ENCODE measurements at places on chromosomes 4 and X.

GRCh38 chrX:140766024-140766611 lies 56.6 kb downstream of the LINC00632 start:
- DNase-seq: peak; percentile 71

DNA sequence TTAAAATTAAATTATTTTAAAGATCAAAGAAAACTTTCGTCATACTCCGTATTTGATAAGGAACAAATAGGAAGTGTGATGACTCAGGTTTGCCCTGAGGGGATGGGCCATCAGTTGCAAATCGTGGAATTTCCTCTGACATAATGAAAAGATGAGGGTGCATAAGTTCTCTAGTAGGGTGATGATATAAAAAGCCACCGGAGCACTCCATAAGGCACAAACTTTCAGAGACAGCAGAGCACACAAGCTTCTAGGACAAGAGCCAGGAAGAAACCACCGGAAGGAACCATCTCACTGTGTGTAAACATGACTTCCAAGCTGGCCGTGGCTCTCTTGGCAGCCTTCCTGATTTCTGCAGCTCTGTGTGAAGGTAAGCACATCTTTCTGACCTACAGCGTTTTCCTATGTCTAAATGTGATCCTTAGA lies at the start of gene CXCL8:
Gene CXCL8, plus strand, starts transcription at position 217 of the 426 bp plus-strand sequence. Its CDS starts 90 bp downstream, at position 307.
- no peak for DNase-seq

GRCh38 chr4:39928538-39928937 lies 49.2 kb downstream of the PDS5A start:
- peak; percentile 51 for DNase-seq

- DNase-seq: peak; percentile 87
Observed at GRCh38 chrX:10831716-10832502, 211.5 kb upstream of the MID1 start.

DNA sequence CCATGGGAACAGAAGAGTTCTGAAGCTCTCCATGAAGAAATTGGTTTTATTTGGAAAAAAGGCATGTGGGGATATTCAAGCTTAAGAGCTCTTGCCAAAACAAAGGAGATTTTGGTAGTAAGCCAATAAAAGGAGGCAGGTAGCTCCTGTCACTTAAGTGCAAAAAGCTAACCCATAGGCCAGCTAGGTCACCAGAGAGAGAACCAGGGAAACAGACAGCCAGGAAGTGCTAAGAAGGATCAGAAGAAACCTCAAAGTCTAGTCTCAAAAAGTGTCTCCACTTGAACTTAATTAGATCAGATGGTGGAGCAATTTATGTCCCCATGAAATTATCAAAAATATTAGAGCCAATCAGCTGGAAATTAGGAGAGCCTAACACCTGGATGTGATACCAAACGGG lies 49.2 kb downstream of the CD40LG start:
- no peak for DNase-seq

GRCh38 chr4:7288751-7289523 lies 96.6 kb downstream of the SORCS2 start:
- no peak for DNase-seq

- DNase-seq: no peak
Observed at GRCh38 chrX:16687514-16687913, 25.0 kb downstream of the CTPS2 start.

DNA sequence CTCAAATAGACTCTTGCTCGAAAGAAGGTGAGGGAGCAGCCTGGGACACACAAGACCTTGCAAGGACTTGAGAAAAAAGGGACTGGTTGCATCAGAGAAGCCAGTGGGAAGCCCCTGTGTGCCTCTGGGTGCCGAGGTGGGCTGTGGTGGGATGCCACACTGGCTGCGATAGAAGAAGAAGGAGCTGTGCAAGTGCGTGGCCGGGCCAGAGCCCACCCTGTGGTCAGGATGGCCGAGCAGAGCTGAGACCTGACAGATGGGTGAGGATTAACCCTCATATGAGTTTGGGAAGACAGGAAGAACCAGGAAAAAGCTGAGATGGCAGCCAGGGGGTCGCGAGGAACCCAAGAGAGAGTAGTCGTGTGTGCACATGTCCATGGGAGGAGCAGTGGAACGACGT lies 44.6 kb upstream of the HGFAC start:
- DNase-seq: no peak

- no peak for DNase-seq
Observed at GRCh38 chrX:97211070-97211469, 327.4 kb downstream of the RPA4 start.

- no peak for DNase-seq
Observed at GRCh38 chrX:34382416-34382815, 250.3 kb upstream of the FAM47A start.

DNA sequence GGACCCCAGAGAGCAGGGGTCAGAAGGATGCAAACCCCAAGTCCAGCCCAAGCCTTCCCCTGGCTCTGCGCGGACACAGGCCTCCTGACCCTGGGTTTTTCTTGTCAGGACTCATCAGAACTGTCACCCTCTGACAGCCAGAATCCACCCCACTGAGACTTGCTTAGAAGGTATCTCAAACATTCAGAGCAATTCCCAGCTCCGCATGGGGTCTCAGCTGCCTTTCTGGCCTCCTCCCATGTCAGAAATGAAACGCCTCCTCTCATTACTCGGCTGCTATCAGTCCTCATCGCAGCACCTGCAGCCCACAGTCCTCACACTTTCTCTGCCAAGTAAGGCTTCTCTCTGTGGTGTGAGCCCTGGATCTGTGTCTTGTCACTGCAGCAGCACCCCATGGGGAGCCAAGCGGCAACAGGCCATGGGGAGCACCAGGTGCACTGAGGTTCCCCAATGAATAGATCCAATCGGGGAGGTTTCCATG lies 97.8 kb downstream of the WFS1 start:
- DNase-seq: no peak

DNA sequence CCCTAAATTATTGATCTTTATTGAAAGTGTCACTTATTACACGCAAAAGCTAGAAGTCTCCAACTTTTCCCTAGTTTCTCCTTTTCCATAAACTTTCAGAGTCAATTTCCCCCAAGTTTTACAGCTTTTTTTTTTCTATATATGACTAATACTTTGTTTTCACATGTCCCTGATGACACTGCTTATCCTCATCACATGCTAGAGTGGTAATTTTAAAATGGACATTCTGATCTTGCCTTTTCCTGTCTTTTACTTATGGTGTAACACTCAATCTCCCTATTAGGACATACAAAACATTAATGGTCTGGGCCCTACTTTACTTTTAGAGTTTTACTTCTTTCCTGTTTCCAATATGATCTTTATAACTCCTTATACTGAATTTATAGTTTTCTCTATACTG lies 112.6 kb downstream of the ANK2 start:
- DNase-seq: no peak

DNA sequence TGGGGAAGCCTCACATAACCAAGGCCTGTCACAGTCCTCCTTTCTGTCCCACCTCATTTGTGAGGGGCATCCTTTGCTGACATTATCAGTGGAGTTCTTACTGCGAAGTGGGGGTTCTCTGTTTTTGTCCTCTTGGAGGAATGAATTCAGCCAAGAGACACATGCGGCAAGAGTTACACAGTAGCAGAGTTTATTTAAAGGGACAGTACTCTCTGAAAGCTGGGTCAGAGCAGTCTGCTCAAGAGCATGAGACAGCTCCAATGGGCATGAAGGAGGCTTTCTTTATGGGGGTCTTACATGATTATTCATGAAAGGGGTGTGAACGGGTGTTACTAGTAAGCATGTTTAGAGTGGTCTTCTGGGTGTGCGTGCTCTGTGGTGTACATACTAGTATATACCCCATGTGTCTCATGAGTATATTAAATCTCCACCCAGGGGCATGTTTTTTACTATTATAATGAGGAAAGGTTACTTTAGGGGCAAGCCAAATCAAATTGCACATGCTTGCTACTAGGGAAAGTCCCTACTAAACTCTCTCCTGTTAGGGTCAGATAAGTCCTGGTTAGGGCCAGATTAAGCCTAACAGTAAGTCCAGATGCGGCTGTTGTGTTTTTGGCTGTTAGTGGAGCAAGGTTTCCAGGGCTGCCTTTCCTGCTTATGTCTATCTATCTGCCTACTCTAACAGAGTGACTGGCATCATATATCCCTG lies 19.8 kb upstream of the LGI2 start:
- no peak for DNase-seq

DNA sequence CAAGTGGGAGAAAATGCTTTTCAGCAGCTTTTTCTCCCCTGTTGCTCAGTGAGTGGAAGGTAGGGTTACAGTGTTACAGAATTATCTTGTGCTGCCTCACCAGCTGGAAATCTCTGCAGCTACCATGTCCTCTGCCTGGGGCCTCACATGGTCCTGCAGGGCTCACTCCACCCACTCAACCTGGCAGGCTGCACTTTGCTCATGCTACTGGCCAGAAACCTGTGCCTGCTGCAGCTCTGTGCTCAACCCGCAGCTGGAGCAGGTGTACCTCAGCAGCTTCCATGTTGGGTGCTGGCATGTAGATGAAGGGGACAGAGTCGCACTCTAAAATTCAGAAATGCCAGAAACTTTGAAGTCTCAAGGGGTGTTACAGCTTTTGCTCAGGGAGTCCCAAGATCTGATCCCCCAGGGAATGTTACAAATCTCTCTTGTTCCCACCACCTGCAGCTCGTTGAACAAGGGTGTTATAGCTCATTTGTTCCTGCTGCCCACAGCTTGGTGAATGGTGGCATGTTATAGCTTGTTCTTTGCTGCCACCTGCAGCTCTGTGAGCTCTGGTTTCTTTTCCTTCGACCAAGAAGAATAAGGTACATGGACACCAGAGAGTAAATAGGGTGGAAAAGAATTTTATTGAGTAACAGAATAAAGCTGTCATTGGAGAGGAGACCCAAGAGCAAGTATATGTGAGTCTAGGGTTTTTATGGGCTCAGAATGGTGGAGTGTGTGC lies 845.8 kb downstream of the TECRL start:
- DNase-seq: peak; percentile 7

DNA sequence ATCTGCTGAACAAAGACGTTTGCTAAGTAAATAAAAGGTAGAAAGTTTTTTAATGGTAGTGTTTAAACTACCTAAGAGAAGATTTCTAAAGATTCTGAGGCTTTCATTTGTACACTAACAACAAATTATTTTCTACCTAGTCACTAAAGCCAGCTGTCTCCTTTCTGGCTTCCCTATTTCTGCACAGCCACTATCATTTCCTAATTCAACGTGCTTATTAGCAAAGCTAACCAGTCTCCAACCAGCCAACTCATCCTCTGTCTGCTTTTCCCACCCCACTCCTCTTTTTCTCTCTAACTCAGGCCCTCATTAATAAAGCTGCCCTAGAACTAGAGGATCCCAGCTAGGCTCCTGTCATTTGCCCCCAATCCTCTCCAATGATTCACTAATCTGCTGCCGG lies 118.2 kb downstream of the ZNF827 start:
- DNase-seq: peak; percentile 11

DNA sequence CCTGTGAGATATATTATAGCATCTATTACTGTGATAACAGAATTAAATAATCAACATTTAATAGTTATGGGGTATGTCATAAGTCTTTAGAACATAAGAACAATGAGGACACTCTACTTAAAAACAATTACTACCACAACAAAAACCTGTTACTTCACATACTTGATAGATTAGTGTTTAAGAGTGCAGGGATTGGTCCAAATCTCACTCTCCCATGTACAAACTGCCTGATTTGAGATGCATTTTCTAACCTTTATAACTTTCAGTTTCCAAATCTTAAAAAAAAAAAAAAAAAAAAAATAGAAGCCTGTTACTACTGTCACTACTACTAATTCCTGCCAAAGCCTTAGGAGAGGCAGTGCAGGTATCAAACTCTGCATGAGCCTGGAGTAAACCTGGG lies 5.6 kb downstream of the PCDH18 start:
- no peak for DNase-seq

DNA sequence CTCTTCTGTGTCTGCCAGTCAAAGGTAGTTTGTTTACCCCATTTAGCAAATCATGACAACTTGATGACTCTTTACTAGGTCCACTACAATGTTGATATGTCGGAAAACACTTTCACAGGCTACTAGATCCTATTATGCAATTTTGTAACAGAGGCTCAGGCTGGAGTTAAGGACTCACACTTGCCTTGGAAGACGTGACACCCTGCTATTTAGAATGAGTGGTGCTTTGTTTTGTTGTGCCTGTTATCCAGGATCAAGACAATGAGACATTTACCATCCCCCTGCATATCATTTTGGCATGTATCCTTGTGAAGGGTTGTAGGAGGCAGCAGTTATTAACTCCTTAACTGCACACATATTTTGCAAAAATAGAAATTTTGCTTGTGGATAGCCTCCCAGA lies 263.7 kb downstream of the IL1RAPL1 start:
- no peak for DNase-seq

- peak; percentile 10 for DNase-seq
Observed at GRCh38 chr4:109411964-109412363, 21.7 kb upstream of the SEC24B start.

GRCh38 chrX:154030266-154030665 lies 10.6 kb upstream of the IRAK1 start:
- DNase-seq: no peak

DNA sequence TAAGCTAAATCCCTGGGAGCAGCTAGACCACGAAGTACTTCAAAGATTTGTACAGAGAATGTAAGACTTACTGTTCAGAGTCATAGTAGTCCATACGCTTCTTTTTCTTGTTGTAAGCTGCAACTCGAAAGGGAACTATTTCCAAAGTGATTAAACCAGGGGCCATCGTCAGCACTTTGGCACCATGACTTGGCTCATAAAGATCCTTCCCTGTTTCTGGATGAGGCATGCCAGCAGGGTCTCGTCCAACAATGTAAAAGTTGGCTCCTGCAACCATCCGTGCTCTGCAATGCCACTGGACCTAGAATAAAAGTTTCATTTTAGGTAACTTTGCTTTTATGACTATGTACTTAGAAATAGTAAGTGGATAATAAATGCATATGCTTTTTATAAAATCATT lies 88.5 kb downstream of the PAPSS1 start:
- DNase-seq: no peak

DNA sequence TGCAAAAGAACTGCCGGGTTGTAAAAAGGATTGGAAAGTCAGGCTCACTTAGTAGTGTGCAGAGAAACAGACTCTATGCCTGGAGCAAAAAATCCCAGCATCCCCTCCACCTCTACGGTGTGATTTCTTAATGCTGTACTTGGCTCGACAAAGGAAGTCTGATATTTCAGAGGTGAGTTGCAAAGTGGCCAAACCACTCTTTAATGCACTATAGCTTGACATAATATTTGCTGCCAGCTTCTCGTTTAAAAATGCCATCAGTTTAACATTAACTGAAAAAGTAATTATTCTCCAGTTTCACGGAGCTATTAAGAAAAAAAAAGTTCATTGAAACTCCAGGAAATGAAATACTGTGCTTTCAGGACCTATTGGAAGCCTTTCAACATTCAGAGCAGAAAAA lies 448.3 kb upstream of the ZFP42 start:
- DNase-seq: no peak

GRCh38 chrX:16825264-16826035 lies 39.2 kb downstream of the TXLNG start:
- DNase-seq: no peak

- DNase-seq: no peak
Observed at GRCh38 chr4:11428231-11428898, at the start of gene HS3ST1. HS3ST1 (minus strand) TSS chr4:11428894; CDS start chr4:11400005, 28,889 bp downstream.

Data from NCI-H82 (cell line).